Fibroblast of the aortic adventitia (primary cell): ENCODE measurements at places on chromosomes 6 and 20.

DNA sequence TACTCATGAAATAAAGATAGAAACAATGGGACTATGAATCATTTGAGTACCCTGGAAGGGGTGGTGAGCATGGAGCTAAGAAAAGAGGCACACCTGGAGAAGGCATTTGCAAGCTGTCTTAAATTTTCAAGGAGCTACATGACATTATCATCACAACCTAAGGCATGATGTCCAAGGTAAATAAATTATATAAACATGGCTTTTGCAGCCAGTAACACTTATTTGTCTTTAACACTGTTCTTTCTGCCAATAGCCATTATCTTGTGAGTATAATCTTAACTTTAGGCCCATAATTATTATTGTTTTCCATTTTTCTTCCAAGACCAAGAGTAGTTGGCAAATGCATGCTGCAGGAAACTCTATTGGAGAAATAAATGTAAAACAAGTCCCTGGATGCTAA lies 63.7 kb downstream of the ALDH5A1 start:
- DNase-seq = no peak

DNA sequence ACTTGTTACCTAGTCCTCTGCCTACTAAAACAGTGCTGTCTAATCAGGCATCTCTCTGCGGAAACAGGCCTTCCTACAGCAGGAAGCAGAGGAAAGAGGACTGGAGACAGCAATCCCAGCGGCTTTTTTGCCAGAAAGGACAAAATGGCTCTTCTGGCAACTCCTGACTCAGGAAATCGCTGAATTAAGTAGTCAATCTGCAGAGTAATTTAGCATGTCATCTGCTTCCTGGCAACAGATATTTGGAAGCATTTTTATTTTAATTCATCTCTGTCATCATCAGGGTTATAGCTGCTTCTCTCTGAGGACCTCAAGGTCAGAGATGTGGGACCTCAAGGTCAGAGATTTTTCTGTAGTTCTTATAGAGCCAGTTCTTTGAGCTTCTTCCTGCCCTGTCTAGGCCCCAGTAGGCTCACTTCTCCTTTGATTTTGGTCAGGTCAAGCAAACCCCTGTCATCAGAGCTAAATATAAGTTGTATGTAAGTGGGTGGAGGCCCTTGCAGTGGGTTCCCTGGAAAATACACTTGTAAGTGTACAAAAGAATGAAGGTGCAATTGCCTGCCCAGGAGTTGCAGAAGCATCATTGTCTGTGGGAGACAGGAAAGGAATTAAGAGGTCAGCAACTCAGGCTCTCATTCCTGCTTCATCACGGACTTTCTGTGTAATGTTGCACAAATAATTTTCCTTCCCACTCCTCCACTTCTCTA lies 229.4 kb downstream of the ALDH8A1 start:
- DNase-seq = peak; percentile 41

DNA sequence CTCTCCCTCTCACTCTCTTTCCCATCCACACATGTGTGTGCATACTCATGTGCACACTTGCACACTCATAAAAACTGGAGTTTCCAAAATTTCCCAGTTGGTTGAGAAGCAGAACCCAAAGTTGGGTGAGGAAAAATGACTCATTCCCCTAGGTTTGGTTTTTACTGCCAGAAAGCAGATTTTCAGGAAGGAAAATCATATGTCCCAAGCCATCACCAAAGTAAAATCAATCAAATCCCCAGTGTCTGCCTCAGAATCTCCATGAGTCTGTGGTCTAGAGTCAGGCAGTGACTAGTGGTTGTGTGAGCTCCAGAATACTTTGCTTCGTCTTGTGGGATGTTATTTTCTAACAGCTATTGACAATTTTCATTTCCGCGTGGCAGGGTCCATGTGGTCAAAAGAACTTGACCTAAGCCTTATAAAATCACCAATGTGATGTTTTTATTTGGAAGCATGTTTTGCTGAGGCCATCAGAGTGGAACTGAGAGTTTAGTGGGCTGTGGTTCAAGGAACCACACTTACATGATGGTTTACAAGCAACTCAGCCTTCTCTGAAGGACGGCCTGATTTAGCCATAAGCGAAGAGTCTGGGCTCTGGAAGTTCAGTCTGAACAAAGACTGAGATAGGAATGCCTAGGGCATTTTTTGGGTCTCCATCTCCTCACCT lies 81.9 kb upstream of the CCN6 start:
- no peak for DNase-seq

DNA sequence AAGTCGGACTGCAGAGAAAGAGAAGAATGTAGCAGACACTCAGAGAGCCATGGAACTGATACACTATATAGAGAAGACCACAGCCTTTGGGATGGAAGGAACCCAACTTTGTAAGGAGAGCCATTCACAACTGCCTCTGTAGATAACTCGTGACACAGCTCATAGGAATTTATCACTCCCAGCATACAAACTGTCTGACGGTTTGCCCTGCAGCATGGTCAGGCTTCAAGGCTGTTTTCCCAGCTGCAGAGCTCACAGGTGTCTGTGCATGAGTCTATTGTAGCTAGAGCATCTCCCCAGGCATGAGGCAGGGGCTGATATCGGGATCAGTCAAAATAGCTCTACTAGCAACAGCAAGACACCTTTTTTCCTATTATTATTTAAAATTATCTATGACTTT lies 130.5 kb upstream of the DTNBP1 start:
- DNase-seq = peak; percentile 16

GRCh38 chr6:115004982-115005381 lies 662.2 kb upstream of the HS3ST5 start:
- no peak for DNase-seq

DNA sequence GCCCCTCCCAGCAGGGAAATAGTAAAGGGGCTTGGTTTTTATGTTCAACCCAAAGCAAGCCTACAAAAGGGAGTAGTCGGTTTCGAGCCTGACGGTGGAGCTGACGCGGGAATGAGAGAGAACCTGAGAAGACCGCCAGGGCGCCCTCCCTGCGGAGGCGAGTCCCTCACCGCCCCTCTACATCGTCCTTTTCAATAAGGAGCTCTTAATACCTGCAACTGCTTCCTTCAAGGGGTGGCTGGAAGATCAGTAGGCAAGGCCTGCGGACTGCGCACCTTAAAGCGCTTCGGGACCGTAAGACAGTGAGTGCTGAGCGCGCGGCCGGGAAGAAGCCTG lies 709 bp upstream of the ZNF76 start:
- peak; percentile 58 for DNase-seq

GRCh38 chr6:168318579-168319278 lies 848 bp downstream of the DACT2 start:
- DNase-seq = no peak

GRCh38 chr6:1709234-1709641 lies 99.5 kb downstream of the FOXC1 start:
- no peak for DNase-seq

DNA sequence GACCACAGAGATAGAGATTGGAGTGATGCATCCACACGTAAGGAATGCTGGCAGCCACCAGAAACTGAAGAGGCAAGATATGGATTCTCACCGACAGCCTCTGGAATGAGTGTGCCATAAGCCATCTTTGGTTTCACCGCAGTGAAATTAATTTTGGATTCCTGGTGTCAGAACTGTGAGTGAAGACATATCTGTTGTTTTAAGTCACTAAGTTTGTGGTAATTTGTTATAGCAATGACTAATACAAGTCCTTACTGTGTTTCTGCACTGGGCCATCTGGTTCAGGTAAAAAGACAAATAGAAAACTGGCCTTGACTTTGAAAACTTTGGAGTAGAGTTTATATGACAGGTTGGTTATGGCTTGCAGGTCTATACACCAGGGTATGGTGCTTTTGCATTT lies 261.9 kb downstream of the PHF3 start:
- DNase-seq = peak; percentile 84

DNA sequence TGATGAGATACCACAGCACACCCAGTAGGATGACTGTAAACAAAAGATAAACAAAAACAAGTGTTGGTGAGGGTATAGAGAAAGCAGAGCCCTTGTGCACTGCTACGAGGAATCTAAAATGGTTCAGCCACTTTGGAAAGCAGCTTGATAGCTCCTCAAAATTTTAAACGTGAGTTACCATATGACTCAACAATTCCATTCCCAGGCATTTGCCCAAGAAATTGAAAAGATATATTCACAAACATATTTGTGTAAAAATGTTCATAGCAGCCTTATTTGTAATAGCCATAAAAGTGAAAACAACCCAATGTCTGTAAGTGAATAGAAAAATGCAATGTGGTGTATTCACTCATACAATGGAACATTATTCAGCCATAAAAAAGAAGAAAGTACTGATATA lies 141.0 kb upstream of the BTBD3 start:
- DNase-seq = peak; percentile 8

DNA sequence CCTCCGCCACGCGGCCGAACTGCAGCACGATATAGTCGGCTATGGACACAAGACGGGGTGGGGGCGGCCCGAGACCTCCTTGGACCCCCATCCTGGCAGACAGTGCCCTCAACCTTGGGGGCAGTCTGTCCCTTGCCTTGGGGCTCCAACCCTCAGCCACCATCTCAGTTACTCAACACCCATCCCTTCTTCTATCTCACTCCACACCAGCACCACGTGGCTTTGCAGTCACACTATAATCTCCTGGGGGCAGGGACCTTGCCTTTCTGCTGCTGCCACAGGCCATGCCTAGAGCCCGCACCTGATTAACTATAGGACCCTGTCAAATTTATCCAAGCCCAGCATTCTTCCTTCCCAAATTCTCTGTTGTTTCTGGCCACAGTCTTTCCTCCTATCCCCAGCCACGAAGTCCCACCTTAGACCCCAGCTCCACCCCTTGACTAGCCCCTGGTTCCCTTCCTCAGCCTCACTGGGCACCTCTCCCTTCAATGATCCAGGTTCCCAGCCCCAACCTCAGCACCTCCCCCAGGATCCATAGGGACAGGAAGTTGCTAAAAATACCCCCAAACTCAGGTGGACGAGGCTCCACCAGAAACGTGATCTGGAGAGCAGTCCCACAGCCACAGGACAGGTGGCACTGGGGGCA lies 1.7 kb upstream of the TEAD3 start:
- DNase-seq = no peak

- DNase-seq = no peak
Observed at GRCh38 chr20:21498195-21498594, 15.7 kb downstream of the NKX2-2 start.

DNA sequence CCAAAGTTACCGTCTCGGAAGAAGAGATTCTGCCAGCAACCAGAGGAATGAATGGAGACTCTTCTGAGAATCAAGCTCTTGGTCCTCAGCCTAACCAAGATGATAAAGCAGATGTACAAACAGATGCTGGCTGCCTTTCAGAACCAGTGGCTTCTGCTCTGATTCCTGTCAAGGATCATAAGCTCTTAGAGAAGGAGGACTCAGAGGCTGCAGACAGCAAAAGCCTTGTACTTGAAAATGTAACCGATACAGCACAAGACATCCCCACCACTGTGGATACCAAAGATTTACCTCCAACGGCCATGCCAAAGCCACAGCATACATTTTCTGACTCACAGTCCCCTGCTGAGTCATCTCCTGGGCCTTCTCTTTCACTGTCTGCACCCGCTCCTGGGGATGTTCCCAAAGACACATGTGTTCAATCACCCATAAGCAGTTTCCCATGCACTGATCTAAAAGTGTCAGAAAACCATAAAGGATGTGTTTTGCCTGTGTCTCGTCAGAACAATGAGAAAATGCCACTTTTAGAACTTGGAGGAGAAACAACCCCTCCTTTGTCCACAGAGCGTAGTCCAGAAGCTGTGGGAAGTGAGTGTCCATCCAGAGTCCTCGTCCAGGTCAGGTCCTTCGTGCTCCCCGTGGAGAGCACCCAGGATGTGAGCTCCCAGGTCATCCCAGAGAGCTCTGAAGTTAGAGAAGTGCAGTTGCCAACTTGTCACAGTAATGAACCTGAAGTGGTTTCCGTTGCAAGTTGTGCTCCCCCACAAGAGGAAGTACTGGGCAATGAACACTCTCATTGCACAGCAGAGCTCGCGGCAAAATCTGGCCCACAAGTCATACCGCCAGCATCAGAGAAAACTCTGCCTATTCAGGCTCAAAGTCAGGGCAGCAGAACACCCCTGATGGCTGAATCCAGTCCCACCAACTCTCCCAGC lies 109.6 kb downstream of the RTN4IP1 start:
- DNase-seq = peak; percentile 87
